ENCODE measurements at places on chromosomes 6 and 20.

- no peak for DNase-seq
Observed at GRCh38 chr6:131014080-131014776, 48.8 kb downstream of the EPB41L2 start.

- DNase-seq = no peak
Observed at GRCh38 chr6:133969921-133970295, 16.9 kb downstream of the TBPL1 start.

DNA sequence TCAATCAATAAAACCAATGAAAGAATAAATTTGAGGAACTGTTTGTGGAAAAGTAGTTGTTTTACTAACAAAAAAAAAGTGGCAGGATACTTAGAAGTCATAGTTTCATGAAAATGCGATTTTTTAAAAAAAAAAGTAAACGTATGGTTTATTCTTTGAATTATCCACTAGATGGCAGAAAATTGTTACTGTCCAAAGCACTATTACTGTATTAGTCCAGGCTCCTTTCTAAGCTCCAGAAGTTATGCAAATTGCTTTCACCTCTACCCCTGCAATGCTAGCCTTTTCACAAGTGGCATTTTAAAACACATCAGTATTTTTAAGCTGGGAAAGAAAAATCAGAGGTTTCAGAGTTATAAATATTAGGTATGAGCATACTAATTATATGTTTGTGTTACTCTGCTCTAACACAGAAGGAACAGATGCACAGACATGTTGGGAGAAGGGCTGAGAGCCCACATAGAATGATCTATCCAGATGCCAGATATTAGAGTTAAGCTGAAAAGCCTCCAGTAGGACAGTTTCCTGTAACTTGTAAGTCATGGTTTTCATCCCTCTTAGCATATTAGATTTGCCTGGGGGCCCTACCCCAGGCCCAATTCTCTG is 63.9 kb downstream of the FHL5 start:
- DNase-seq = no peak

DNA sequence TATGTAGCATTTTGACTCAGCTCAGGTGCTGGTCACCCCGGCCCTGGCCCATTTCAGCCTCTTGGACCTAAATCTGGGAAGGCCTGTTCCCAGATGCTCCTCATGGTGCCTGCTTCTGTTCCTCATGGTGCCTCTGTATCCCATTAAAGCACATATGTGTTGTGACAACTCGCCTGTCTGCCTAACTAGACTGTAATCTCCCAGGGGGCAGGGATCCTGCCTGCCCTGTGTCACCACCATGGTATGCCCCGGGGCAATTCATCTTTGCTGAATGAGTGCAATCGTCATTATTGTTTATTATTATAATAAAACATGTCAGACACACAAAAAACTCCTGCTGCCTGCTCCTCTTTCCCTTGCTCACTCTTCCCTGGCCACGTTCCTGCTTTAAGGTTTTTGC is 62.0 kb downstream of the ZFP64 start:
- no peak for DNase-seq

GRCh38 chr6:19723545-19723944 is 113.6 kb upstream of the ID4 start:
- DNase-seq = no peak

GRCh38 chr20:2006452-2007361 is 12.8 kb upstream of the PDYN start:
- DNase-seq = no peak

DNA sequence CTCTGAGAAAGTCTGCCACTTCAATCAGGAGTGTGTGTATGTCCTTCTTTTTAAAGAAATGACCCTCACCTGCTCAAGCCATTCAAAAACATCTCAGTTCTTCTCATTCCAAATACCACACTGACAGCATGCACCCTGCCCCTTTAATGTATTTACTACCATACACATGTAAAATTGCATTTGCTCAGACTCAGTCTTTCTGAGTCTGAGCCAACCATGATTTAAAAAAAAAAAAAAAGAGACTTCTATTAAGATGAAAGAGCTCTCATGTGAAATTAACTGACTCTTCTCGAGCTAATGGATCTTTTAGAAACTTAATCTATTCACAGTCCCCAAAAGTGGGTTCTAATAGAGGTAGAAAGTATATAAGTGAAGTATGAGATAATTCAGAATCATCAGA is 1.4 kb upstream of the FILIP1 start:
- no peak for DNase-seq

DNA sequence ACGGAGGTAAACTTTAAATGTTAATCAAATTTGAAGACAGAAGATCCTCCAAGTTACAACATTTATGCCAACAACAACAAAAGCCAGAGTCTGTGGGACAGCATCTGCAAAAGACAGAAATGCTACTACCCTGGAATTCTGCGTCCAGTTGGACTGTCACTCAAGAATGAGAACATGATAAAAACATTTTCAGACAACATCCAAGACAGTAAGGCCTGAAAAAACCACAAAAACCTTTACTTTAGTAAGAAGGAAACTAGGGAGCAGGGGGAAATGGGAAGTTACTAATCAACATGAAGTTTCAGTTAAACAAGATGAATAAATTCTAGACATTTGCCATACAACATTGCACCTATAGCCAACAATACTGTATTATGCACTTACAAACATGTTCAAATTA is 77.6 kb downstream of the MLIP start:
- no peak for DNase-seq

GRCh38 chr6:90338409-90338808 is 41.8 kb upstream of the BACH2 start:
- no peak for DNase-seq

- DNase-seq = no peak
Observed at GRCh38 chr6:56725254-56725653, 82.6 kb upstream of the DST start.

DNA sequence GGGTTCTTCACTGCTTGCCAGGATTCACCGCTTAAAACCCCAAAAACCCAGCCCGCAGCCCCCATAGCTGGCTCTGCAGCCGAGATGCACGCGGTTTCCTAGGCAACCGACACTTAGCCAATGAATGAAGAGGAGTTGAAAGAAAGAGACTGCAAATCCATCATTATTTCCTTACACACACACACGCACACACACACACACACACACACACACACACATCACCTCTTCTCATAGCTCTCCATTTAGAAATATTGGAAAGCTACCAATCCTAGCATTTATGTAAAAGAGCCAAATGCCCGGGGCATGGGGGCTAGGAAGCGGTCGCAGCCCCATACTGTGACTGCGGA is 3.4 kb upstream of the TUBB2B start:
- DNase-seq = no peak

GRCh38 chr6:137764464-137764863 is 102.6 kb upstream of the TNFAIP3 start:
- DNase-seq = no peak

DNA sequence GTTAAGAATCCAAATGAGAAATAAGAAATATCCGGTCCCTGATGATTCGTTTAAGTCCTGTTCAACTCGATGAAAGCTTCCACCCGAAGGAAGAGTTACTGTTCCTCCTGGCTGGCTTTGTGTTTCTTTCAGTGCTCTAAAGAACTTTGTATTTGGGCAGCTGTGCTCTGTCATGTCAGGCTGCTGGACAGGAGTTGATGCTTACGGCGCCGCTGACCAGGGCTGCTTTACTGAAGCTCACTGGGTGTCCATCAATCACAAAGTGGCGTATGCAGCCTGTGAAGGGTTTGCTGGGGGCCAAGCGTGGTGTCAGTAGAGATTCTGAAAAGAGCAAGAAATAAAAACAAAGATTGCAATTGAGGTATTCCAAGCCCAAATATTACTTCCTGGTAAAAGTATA is 21.9 kb downstream of the FAM229B start:
- no peak for DNase-seq

GRCh38 chr6:44493132-44493531 is 105.6 kb downstream of the CDC5L start:
- DNase-seq = no peak
